HCT116 (cell line): ENCODE measurements at places on chromosomes 16 and 17. TPM values are rescaled to one million over a fixed set of nuclear protein-coding genes. Genes with fewer than 3 reads are reported as not detected.

DNA sequence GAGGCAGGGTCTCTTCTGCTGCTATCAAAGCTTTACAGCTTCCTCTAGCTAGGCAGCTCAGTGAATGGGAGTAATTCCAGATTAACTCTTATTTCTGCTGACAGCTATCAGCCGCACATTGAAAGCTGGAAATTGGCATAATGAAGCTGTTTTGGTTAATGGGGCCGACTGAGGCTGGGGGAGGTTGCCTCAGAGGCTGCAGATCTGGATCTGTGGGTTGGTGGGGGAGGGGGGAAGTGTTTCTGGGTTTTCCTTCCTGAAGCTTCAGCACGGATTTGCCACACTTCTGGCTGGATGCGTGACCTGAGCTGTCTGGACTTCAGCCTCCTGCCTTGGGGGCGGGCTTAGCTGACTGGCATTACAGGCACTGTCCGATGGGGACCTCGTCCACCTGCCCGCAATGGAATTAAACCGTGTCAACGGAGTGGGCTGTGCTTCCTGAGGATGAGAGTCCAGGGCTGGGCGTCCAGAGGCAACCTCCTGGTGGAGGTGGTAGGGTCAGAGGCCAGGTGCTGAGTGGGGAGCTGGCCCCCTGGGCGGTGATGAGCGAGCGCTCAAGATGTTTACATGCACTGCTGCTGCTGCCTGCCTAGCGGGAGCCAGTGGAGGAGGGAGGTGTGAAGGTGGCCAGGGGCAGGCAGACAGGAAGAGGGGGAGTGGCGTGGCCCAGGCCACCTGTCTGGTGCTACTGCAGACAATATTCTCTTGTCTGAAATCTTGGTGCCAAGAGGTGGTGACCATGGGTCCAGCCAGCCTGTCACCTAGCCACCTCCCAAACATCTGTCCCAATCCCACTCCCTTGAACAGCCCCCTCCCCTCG, 6.7 kb upstream of the ABCC3 start:
- no peak for DNase-seq

PYY gene
- 0.52 TPM for total RNA-seq

- no peak for DNase-seq
Measured at GRCh38 chr16:47492428-47493377, 31.6 kb downstream of the PHKB start.

- no peak for DNase-seq
Measured at GRCh38 chr16:76335180-76335974, 58.2 kb downstream of the CNTNAP4 start.

- no peak for DNase-seq
Measured at GRCh38 chr17:9427465-9428315, 147.9 kb downstream of the STX8 start.

DNA sequence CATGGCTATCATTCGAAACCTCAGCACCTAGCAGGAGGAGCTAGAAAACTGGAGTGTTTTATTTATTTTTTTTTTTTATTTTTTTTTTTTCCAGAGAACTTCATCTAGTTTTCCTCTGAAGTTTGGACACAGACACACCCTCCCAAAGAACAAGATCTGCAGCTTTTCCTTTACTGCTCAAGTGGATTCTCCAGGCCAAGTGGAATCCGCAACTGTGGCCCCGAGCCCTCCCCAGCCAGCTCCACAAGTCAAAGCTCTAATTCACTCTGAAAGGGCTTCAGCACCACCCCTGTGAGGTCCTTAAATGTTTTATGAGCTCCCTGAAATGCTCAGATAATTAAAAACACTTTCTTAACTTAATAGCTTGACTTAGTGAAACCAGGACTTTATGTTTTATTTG, 332.1 kb upstream of the DYNLRB2 start:
- no peak for DNase-seq

DNA sequence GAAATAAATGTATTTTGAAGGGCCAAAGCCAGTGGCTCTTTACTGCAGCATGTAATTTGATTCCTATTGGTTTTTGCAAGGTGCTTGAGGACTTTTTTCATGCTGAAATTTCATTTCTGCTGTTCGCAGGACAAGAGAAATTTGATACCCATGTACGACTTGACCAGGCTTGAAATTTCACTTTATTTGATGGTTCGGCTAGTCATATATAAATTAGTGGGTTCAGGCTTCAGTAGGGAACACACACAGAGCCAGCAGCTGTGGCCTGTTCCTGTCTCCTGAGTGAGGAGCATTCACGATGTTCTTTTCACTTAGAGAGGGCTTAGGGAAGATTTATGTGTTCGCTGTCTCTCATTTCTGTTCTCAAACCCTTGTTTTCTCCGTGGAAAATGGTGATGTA, 258.4 kb upstream of the CACNG5 start:
- no peak for DNase-seq

GRCh38 chr17:51711581-51711980, 446.9 kb downstream of the CA10 start:
- DNase-seq: no peak

NPIPB13 gene
- total RNA-seq: 9.1 TPM

DNA sequence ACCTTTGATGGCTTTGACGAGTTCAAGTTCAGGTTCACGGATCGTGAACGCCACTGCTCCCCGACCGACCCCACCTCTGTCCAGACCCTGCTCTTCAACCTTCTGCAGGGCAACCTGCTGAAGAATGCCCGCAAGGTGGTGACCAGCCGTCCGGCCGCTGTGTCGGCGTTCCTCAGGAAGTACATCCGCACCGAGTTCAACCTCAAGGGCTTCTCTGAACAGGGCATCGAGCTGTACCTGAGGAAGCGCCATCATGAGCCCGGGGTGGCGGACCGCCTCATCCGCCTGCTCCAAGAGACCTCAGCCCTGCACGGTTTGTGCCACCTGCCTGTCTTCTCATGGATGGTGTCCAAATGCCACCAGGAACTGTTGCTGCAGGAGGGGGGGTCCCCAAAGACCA, 17.6 kb downstream of the NOD2 start:
- DNase-seq: no peak

- DNase-seq: no peak
Measured at GRCh38 chr16:4354512-4355409, 3.6 kb upstream of the PAM16 start.

DNA sequence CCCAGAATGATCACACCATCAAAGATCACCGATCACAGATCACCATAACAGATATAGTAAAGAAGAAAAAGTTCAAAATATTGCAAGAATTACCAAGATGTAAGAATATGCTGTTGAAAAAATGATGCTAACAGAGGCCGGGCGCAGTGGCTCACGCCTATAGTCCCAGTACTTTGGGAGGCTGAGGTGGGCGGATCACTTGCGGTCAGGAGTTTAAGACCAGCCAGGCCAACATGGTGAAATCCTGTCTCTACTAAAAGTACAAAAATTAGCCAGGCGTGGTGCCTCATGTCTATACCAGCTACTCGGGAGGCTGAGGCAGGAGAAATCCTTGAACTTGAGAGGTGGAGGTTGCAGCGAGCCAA, 53.2 kb downstream of the CPPED1 start:
- DNase-seq: no peak

OTOP3 gene
- not detected for total RNA-seq

DNA sequence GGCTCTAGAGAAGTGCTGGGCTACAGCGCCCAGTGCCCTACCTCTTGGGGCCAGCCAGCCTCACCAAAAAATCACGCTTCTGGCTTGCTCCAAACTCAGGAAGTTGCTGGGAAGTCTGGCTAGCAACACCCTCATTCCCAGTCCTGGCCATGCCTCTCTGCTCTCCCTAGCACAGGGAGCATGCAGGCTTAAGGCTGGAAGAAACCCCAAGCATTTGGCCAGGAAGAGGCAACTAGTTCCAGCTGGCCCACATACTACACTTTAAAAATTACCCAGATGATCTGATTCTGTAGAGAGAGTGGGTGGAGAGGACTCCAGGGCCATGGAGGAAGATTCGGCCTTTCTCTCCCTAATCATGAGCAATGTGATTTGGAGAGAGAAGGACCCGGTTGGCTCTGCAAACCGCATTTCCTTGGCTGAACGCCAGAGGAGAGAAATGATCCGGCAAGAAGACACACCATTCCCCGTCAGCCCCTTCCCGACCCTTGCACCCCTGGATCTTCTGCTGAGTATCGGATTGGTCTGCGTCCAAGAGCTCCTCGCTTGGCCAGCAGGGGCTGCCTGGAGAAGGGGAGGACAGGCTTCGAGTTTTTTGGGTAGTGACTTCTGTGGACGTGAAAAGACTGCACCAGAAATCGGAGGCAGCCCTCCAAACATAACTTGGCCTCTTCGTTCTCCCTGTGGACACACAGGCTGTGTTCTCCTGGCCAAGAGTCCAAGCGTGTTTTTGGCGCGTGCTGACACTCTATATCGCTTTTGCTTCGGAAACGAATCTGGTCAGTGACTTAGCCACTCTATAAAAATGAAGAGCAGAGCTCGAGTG, 406.3 kb downstream of the WWOX start:
- no peak for DNase-seq

CMTM2 gene
- total RNA-seq: 0.42 TPM

PYCARD gene
- not detected for total RNA-seq

GRCh38 chr17:50858486-50859225, 7.5 kb downstream of the TOB1 start:
- DNase-seq: no peak

- DNase-seq: no peak
Measured at GRCh38 chr17:62802561-62803205, 5.4 kb downstream of the MARCHF10 start.

KIF2B gene
- total RNA-seq: not detected

DNA sequence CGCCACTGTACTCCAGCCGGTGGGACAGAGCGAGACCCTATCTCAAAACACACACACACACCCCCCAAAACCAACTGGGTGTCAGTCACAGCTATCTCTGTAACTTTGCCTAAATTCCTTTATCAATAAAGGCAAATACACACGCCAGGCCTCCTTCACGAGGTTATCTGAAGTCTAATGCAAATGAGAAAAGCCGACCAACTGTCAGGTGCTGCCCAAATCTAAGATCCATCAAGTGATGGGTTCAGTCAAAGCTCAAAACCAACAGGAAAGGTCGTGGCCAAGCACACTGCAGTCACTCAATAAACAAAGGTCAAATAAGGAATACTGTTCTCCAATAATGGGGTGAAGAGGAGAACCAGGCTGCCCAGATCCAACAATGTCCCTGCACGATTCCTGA, 1.1 kb downstream of the ANKFY1 start:
- no peak for DNase-seq

GRCh38 chr16:67987460-67988160, 7.3 kb upstream of the DPEP3 start:
- DNase-seq: no peak
